ENCODE measurements at places on chromosomes 1 and 21.

DNA sequence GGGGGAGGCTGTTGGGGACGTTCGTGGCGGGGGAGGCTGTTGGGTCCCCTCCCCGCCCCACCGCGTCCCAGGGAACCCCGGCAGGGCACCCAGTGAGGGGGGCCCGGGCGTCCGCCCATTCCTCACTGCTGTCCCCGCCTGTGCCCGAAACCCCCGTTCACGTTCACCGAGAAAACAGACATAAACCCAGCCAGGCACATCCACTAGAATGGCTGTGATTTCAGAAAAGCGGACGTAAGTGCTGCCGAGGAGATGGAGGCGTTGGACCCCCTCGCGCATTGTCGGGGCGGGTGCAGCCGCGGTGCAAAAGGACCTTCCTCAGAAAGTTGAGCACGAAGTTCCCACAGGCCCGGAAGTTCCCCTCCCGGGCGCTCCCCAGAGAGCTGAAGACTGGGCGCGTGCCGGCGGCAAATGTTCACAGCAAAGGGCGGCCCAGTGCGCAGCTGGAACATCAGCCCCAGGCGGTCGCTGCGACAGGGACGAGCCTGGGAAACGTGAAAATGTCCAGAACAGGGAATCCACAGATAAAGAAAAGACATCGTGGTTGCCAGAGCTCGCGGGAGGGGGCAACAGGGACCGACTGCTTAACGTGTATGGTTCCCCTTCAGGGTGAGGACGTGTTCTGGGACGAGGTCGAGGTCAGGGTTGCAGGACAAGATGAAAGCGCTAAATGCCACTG, 18.5 kb upstream of the SAMD11 start:
- DNase-seq: no peak

DNA sequence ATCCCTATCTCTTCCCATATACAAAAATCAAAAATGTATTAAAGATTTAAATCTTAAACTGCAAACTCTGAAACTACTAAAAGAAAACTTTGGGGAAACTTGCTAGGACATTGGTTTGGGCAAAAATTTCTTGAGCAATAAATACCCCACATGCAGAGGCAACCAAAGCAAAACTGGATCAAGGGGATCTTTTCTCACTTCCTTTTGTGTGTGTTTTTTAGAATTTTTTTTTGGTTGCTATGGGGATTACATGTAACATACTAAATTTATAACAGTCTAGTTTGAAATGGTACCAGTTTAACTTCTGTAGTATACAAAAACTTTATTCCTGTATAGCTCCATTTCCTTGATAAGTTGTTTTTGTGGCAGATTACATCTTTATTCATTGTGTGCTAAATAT, 16.8 kb downstream of the MAST2 start:
- no peak for DNase-seq

DNA sequence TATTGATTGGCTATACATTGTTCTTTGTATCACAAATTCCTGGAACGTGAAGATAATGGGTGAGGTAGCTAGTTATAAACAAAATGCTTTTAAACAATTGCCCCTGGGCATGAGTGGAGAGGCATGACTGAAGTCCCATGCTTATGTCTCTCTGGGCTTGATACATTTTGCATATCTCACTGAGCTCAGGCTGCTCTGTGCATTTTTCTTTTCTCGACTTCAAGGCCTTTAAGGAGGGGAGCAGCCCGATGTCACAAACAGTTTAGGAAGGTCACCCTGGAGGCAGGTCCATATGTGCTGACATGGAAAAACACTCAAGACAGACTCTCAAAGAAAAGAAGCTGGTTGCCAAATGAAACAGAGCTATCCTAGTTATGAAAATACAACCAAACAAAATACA, 80.1 kb upstream of the PUM1 start:
- no peak for DNase-seq

GRCh38 chr1:229208481-229208880, 62.4 kb upstream of the RAB4A start:
- no peak for DNase-seq

DNA sequence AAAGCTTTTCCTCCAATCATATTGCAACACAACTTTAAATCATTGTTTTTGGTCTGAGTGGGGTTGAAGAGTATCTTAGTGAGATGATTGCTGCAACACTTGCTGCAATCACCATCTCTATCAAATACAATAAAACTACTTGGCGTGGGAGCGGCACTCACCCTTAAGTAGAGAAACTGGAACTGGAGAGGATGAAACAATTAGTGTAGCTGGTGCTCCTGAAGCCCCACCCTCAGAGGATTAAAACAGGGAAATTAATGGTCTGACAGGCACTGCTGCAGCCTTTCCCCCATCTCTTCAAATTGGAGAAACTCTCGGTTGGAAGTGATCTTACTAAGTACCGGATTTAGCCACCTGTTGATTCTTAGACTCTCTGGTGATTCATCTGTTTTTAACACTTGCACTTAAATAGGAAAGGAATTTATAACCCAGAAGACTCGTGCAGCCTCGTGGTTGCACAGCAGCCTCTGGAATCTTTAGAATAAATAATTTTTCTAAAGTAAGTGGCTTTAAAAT, 80.5 kb upstream of the KIF26B start:
- no peak for DNase-seq

GRCh38 chr21:43814215-43815106, 25.1 kb downstream of the RRP1 start:
- no peak for DNase-seq

DNA sequence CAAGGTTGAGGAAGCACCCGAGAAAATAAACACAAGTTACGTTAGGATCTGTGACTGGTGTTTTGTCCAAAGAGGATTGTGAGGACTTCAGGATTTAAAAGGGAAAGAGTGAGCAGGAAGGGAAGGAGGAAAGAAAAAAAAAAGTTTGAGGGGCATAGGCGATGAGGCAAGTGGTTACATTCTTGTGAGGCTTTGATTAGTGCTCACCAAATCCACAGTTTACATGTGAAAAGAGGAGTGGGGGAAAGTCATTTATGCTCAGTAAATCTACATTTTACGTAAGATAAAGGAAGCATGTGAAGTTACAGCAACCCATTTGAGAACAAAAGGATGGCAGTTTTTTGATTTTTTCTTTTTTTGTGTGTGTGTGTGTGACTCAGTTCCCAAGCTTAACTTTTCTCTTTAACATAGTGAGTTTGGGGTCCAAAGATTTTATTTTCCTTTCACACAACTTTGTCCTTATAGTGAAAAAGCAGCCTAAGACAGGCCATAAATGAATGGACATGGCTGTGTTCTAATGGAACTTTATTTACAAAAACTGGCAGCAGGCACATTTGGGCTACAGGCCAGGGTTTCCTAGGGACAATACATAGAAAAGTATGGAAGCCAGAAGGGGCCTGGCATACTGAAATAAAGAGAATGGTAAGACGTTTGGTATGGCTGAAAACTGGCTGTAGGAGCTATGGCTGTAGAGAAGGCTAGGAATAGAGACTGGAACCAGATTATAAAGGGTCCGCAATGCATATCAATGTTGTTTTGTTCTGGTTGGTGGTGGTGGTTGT, 121.7 kb downstream of the FGGY start:
- no peak for DNase-seq

GRCh38 chr1:62621907-62622306, 24.6 kb downstream of the ANGPTL3 start:
- no peak for DNase-seq

- no peak for DNase-seq
Measured at GRCh38 chr1:47745715-47746609, 251.2 kb downstream of the TRABD2B start.

GRCh38 chr1:38265293-38266196, 219.0 kb upstream of the POU3F1 start:
- DNase-seq: no peak

DNA sequence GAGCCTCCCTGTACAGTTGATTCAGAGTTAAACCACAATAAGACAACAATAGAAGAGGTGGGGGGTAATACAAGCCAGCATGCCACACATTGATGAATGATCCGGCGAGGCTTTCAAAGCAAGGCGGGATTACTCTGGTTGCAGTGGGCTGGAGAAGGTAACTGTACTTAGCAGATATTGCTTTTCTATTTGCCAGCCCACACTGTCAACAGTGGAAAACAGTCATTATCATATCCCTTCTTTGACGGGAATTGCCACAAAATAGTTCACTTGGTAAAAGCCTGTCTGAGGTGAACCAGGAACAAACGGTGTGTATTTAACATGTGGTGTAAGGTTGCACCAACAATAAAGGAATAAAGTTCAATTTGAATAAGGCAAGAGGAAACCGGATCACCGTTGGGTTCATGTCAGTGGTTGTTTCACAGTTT, 5.8 kb upstream of the KCNJ15 start:
- DNase-seq: no peak
